ENCODE measurements at places on chromosomes 2 and 18. TPM values are rescaled to one million over a fixed set of nuclear protein-coding genes. Genes with fewer than 3 reads are reported as not detected.

GRCh38 chr2:240624011-240624949, 1.0 kb upstream of the GPR35 start:
- H3K36me3 ChIP-seq: peaks cover 64% of the 10 kb centered on the region
- H3K4me3 ChIP-seq: no peak overlapping the region
- H3K27me3 ChIP-seq: no peaks in the 10 kb centered on the region
- H3K4me1 ChIP-seq: no peaks in the 10 kb centered on the region

- DNase-seq: no peak
- H3K36me3 ChIP-seq: no peaks in the 10 kb centered on the region
- H3K27me3 ChIP-seq: no peaks in the 10 kb centered on the region
- H3K27ac ChIP-seq: no peak overlapping the region
- H3K4me3 ChIP-seq: no peak overlapping the region
Observed at GRCh38 chr2:138071720-138072719, 107.7 kb downstream of the HNMT start.

DNA sequence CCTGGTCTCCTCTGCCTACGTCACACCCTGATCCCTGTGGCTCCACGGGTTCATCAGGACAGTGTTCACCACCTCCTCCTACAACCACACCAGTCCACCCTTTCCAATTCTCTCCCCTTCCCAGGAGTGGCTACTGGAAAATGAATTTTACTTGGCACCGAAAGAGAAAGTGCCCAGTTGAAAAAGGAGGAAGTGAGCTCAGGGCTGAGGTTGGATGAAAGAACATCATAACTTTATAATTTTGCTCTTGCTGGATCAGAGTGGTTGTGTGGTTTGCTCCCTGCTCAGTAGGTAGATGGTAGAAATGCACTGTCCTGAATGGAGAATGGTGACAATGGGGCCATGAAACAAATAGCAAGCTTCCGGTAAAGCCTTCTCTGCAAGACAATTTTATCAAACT, 140.3 kb upstream of the DDX18 start:
- no peaks in the 10 kb centered on the region for H3K4me1 ChIP-seq
- DNase-seq: no peak
- no peaks in the 10 kb centered on the region for H3K27me3 ChIP-seq
- no peak overlapping the region for H3K27ac ChIP-seq
- H3K36me3 ChIP-seq: no peaks in the 10 kb centered on the region

DNA sequence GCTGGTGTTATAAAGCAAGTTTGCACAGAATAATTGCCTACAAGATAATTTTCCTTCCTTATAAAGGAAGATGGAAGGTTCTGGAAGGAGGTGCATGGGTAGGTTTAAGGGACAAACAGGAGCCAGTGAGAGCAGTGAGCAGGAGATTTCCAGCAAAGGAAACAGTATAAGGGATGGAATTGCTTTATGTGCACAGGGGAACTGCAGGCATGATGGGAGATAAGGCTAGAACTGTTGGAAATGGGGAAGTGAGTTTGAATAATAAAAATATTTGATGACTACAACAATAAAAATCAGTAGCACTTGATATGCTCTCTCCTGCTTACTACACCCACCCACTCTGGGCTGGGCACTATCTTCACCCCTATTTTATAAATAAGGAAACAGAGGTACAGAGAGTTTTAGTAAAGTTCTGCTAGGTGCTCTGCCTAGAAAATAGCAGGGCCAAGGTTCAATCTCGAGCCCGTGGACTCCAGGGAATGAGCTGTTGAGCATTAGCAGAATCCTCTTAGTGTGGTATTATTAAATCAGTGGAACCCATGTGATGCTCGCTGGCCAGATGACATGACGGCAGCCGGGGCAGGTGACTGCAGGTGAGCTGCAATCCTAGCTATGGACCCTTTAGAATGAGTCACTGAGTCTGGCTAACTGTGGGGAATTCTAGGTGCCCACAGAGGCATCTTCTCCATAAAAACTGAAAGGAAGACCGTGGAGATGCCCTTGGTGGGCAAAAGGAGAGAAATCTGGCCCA, 302.5 kb downstream of the PIEZO2 start:
- no peaks in the 10 kb centered on the region for H3K36me3 ChIP-seq
- no peak overlapping the region for H3K4me3 ChIP-seq
- peaks cover 8% of the 10 kb centered on the region for H3K4me1 ChIP-seq
- peak overlapping the region; percentile 12 for H3K27ac ChIP-seq
- H3K27me3 ChIP-seq: no peaks in the 10 kb centered on the region

PSMA8 gene
- not detected for total RNA-seq

DNA sequence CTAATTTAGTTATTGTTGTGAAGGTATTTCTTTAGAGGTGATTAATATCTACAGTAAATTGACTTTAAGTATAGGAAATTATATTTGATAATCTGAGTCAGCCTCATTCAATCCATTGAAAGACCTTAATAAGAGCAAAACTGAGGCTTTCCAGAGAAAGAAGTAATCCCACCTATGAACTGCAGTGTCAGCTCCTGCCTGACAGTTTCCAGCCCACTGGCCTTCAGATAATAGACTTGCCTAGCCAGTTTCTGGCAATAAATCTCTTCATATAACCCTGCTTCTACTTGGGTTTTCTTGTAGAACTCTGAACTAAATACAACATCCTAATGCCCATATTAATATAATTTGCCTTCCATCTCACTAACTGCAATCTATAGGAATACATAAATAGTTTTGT, 437.9 kb upstream of the UBE2E3 start:
- H3K27me3 ChIP-seq: no peaks in the 10 kb centered on the region
- no peak overlapping the region for H3K27ac ChIP-seq
- no peak overlapping the region for H3K4me3 ChIP-seq
- H3K4me1 ChIP-seq: peaks cover 11% of the 10 kb centered on the region
- no peaks in the 10 kb centered on the region for H3K36me3 ChIP-seq
- no peak for DNase-seq

HOXD12 gene
- not detected for total RNA-seq

DNA sequence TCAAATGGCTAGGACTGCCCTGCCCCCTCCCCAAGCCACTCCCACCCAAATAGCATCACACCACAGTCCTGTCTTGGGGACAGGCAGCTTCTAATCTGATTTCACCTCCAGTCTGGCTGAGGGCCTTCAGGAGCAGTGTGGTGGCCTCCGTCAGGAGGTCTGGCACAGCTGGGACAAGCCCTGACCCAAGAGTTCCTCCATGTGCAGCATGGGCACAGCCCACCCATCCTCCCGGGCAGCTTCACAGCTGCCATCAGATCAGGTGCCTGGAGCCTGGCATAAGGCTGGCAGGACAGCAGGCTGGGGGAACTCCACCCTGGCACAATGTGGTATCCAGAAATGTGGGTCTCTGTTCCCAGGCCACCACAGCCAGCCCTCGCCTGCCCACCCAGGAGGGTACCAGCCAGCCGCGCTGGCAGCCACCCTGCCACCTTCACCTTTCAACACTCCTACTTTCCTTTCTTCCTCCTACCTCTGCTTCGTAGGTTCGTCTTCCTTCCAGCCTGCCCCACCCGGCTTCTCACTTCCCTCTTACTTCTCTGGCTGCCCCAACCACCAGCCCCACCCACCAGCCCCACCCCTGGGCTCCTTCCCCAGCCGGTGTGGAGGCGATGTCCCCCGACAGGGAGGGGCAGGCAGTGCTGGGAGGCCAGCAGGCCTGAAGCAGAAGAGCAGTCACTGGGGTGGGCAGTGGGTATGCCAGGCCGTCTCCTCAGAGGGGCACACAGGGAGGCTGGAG, at the start of gene CAPG:
CAPG (minus strand) TSS at position 522 of the 739 bp plus-strand sequence. CDS start 8,221 bp downstream, outside the sequence.
- H3K27me3 ChIP-seq: no peaks in the 10 kb centered on the region
- peaks cover 40% of the 10 kb centered on the region for H3K4me1 ChIP-seq
- peak; percentile 86 for DNase-seq
- H3K4me3 ChIP-seq: peak within 1 kb of the TSS; percentile 61
- peaks cover 35% of the 10 kb centered on the region for H3K36me3 ChIP-seq

All from Calu3 (cell line).